Stimulated activated CD4-positive, alpha-beta T cell treated with anti-CD3 and anti-CD28 coated beads, Interleukin-1b, Interleukin-23, amount 100 ng/mL, for 48 hours (primary cell): ENCODE measurements at places on chromosomes 1 and 21.

GRCh38 chr1:86176226-86176625, 19.7 kb upstream of the COL24A1 start:
- no peak for DNase-seq

- peak; percentile 67 for DNase-seq
Observed at GRCh38 chr1:209723756-209724693, 19.4 kb downstream of the HSD11B1 start.

DNA sequence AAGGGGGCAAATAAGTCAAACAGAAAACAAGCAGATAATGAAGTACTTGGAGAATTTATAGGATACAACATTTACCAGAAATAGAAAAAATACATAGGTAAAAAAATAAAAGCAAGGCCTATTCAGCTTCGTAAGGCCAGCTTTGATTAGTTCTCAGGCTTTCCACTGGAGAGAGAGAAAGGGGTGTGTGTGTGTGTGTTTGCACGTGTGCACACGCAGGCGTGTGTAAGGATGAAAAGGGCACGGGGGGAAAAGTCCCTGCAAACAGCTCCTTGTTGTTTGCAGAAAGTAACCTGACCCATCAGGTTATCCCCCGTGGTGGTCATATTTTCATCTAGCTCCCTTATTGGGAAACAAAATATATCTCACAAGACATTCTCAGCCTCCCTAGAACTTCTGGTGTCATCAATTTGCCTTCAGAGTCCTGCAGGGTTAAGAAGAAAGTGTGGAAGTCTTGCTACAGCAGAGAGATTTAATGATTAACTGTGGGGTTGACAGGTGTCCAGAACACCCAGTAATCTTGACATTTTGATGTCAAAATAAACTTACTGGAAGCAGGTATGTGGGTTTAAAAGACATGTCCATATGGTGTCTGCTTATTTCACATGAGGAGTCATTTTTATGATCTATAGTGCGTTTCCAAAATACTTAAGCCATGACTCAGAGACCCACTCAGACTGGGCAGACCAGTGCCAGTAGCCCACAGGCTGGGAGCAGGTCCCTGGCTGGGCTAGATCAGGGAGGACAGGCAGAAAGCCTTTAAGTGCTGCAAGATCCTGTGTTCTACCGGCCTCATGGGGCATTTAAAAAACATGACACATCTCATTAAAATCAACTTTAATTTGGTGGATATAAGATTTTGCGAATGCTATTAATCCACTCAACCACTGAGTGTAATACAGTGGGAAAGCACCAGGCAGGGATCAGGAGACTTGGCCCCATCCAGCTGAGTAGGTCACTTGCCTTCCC, 487.6 kb upstream of the CAMK1G start:
- no peak for DNase-seq

GRCh38 chr1:208180421-208180820, 63.8 kb downstream of the PLXNA2 start:
- DNase-seq = no peak
